ENCODE measurements at places on chromosomes 6 and 20.

DNA sequence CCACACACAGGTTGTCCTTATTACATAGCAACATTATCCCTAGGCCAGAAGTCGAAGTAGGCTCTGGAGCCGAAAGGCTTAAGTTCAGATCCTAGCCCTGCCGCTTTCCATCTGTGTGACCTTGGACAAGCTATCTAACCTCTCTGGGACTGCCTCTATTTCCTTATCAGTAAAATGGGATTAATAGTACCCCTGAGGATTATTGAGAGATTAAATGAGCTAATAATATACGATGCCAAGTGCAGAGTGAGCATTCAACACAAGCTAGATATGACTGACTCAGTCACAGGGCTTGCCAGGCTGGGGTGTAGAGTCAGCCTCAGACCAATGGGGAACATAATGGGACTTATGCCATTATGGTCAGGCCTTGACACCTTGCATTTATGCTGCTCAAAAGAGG lies 8.9 kb upstream of the SPATA2 start:
- no peak for DNase-seq

- DNase-seq, result no peak
These were observed 4.1 kb downstream of the BMP7 start for GRCh38 chr20:57262301-57262700.

DNA sequence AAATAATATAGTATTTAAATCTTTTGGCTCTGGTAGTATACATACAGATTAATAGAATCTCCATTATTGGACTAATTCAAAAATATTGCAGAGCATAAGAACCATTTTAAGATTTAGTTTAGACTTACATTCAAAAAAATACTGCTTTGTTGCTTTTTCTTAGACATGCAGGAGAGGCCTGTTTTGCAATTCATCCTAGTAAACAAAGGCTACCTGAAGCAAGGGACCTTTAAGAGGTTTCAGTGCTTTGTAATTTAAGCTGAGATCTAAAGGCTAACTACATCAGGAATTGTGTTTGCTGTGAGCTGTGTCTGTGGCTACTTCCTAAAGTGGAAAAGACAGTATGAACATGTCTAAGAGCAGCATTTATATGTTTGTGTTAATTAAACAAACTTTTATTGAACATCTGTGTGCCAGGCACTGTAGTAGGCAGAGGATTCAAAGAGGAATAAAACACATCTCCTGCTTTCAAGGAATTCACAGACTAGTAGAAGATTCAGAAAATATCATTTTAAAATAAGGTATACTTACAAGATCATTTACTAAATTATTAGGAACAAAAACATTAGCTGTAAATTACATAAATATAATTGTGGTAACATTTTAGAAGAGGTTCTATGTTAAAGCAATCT lies 29.1 kb upstream of the CALHM6 start:
- no peak for DNase-seq

DNA sequence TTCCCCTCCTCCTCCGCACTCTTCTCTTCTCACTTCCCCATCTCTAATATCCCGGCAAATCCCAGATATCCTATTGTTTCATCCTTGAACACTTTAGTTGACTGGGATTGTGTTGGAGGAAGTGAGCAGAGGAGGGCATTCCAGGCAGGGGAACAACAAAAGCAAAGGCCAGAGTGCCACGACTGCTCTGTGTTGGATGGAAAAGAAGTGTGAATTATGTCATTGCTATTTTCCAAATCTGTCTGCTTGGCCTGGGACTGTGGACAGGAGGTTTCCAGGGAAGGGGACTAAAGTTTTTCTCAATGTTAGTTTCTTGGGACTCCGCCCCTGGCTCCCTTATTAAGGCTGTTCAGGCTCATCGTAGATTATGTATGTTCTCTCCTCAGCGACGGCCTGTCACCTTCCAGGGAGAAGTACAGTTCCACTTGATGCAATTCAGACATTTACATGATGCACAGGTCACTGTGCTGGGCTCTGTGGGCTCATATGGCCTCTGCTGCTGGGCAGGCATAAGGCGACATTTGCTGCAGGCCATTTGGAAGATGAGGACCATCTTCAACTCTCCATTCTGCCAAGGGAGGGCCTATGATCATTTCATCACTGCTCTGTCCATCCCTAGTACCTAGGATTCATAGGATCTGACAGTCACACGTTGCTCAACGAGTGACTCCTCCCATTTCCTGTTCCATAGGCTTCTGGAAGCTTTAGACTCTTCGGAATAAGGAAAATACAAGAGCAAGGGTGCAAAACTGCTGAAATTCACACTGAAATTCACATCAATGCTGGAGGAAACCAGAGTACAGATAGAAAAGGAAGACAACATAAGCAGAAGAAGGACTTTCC lies 99.1 kb upstream of the KCNK16 start:
- DNase-seq, result no peak

DNA sequence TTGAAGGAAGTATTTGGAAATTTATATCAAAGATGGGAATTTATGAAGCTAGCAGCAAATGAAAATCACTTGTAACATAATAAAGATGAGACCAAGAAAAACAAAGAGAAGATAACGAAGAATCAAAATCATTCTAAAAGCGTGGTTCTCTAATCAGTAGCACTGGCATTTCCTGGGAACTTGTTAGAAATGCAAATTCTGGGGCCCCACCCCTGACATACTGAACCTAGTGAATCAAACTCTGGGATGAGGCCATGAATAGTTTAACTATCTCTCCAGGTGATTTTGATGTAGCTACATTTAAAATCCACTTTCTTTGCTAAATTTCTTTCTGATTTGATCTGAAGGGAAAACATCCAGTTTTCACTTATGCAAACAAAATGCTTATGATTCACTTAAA lies 1075.6 kb downstream of the HACE1 start:
- DNase-seq, result no peak

Measured in common myeloid progenitor, CD34-positive (primary cell).